ENCODE measurements at places on chromosomes 11 and 22.

DNA sequence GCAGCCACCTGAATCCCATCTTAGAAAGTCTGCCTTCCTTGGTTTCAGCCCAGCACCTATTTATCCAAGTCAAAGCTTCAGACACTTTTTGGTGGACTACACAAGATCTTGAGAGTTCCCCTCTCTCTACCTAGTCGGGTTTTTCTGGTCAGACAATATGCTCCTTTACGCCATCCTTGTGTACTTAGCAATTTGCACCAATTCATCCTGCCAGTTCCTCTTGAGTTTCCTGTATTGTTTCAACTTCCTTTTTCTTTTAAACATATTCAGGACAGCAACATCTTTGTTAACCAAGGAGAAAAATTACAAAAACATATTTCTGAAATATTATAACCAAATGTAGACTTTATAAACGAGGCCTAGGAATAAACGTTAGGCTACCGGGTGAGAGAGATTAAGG lies 368.2 kb upstream of the CADM1 start:
- DNase-seq = no peak

DNA sequence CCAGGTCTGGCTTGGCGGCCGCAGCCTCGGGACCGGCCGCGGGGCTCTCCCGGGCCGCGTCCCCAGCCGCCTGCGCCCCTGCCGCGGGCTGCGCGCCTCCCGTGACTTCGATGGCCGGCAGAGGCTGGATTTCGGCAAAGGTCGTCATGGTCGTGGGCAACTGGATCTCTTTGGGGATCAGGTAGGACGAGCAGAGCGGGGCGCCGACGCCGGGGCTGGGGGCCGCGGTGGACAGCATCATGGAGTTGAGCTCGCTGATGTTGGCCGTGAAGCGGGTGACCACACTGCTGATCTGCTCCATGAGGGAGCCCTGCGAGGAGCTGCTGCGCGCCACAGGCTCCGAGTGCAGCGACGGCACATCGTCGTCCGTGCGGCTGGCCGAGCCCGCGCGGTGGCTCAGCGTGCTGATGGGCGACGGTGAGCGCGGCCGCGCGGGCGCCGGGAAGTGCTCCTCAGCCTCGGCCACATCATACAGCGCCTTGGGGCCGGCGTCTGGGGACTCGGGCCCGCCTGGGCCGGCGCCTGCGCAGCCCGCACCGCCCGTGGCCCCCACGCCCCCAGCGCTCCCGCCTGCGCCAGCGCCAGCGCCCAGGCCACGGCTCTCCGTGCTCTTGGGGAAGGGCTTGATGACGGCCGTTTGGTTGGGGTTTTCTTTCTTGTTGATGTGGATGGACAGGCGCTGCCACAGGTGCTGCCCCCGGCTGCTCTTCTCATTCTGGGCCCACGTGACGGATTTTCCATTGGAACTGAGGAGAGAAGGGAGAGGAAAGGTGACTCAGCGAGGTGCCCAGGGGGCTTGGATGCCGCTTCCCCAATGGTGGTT lies 171.4 kb upstream of the CTSC start:
- no peak for DNase-seq

DNA sequence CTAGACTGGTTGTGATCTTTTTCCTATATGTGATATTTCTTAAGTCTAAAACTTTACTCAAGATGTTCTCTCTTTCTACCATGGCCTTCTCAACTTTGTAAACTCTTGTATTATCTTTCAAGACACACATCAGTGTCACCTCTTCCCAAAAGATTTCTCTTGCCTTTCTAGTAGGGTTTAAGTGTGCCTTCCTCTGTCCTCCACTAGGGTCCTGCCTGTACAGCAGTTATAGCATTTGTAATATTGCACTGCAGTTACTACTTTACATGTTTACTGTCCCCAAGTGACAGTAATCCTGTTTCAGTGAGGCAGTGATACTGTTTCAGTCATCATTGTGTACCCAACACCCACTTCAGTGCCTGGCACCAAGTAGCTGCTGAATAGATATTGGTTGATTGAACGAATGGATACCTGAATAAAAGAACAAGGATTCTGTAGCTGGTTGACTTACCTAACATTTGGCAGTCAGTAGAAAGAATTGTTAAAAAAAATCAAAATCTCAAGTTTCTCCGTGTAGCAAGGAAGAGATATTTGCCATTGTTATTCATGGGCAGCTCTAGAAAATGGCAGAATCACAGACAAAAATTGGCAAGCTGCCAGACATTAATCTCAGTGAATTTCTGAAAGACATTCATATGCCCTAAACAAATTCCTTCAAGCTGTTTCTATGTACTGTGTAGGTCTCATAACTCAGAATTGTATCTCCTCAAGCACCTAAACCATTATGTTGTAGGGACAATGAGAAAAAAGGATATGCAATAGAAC lies 79.4 kb downstream of the RBMXL2 start:
- no peak for DNase-seq

- DNase-seq = peak; percentile 68
Measured at GRCh38 chr11:10307400-10308200, 2.7 kb downstream of the ADM start.

- no peak for DNase-seq
Measured at GRCh38 chr11:75812542-75813040, 2.4 kb upstream of the UVRAG start.

DNA sequence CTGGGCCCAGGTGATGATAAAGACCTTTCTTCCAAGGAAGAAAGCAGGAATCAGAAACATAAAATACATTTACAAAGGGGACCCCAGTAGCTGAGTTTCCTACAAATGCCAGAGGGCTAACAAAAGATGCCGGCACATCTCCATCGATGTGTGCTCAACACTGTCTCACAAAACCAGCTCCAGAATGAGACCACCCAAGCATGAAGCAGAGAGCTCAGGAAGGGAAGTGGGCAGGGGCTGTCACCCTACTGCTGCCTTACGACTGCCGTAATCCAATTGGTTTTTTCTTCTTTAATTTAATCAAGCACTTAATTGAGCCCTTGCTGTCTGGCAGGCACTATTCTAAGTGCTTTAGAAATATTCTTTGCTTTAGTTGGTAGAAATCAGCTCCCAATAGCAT lies 26.1 kb downstream of the SMCO4 start:
- no peak for DNase-seq

- no peak for DNase-seq
Measured at GRCh38 chr11:27253224-27253623, 109.8 kb downstream of the CCDC34 start.

- DNase-seq = no peak
Measured at GRCh38 chr22:38947321-38948140, 9.9 kb upstream of the APOBEC3A start.

- no peak for DNase-seq
Measured at GRCh38 chr11:2211113-2211971, 39.7 kb upstream of the TH start.

DNA sequence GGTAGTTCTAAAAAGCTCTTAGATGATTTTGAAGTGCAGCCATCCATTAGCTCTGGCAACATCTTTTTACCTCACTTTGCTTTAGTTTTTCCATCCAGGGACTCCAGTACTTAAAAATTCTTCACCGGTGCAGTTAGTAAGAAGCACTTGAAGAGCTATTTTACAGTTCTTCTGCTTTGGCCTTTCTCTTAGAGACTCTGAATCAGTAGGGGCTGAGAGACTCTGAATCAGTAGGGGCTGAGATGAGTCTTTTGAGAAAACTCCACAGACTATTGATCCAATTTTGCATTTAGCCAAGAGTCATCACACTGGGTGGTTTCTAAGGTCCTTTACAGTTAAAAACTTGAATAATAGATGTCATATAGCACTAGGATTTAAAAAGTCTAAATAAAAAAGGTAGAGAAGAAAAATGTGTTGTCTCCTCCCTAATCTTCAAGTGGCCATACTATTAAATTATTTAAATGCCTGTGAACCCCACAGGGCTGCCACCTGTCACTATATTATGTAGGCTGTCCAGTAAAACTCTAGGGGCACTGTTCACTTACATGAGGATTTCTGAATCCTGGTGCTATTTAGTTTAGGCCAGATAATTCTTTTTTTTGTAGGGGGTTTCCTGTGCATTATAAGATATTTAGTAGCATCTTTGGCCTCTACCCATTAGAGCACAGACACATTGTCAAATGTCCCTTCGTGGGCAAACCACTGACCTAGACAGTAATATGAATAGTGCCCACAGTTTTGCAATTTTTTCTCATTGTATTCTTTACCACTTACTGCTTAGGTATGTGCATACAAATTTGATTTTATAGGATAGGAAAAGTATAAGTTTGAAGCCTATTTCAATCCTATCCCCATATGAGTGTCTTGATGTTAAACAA lies 26.3 kb upstream of the HIKESHI start:
- DNase-seq = no peak

DNA sequence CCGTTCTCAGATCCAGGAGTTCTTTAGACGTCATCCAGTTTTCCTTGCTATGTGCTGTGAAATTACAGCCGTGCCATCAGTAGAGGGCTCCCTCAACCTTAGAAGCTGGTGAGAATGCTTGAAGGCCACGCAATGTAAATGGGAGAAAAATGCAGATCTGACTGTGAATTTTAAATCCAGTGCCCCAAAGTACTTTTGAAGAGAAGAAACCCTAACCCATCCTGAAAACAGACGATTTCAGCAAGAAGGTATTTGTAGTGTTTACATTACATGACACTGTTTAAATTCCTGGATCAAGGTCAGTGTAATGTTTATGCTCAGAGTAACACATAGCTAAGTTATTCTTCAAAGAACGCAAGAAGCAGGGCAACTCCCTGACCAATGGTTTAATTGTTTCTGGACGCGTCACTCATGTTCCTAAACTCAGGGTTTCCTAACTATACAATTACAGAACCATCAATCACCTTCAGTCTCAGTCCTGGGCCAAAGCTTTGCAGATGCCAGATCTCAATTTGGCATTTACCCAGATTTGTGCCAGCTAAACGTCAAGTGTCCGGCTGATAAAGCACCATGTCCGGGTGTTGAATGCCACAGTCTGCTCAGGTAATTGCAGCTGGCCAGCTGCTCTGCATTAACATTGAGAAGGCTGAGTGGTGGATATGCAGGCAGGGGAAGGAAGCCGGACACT lies 38.2 kb downstream of the ADAMTS8 start:
- DNase-seq = no peak

GRCh38 chr22:24848559-24849168 lies 42.7 kb downstream of the SGSM1 start:
- DNase-seq = no peak

DNA sequence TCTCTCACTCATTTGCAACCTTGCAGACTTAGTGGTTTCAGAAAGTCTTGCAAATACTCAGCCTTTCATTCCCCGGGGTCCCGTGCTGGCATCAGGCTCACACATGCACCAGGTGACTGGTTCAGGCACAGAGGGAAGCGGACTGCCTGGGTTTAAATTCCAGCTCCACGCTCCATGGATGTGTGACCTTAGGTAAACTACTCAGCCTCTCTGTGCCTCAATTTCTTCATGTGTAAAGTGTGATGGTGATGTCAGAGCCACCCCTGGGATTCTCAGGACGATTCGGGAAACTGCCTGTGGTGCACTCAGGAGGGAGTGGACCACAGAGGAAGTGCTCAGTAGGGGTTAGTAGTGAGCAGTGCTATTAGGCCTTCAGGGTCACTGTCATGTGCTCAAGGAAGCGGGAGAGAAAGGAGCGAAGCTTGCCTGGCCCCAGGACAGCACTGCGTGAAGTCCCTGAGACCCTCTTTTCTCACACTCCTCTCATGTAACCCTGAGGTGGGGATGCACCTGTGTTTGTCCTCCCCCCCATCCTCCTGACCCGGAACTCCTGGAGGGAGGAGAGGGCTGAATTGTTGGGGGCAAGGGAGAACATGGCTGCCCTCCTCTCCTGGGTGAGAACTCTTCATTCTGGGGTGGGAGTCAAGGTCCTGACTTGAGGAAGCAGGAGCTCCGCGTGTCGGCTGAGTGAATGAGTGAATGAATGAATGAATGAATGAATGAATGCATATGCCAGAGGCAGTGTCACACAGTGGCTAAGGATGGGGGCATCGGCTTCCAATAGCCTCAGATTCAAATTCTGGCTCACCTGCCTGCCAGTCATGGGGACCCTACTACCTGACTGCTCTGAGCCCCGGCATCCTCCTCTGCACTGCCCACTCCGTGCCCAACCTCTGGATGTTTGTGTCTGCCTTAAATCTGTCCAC lies 14.4 kb upstream of the UPK3A start:
- no peak for DNase-seq

GRCh38 chr11:94768602-94769541 lies 716 bp downstream of the AMOTL1 start:
- no peak for DNase-seq

DNA sequence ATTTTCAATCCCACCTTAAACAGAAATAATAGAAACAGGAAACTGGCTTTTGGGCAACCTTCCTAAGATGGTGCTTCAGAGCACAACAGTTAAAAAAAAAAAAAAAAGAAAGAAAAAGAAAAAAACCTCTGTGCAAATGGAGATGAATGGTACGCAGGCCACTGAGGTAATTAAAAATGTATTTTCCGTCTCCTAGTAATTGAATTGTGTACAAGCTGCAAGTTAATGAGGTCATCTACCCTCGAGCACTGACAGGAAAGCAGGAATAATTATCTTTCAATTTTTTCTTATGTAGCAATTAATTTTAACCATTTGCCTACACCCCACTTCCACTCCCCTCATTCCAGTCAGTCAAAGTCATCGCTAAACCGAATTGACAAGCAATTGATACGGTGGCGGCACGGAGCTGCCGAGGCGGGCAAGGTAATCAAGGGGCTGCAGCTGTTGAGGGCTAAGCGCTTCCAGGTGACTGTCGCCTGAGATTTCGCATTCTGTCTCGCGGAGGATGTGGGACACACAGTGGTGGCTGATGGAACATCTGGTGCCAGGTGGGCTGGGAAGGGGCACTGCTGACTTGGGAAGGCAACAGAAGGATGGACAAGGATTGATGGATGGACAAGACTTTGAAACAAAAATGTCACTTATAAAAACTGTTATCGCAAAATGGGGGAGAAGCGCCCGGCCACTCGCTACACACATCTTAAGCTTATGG lies 109.4 kb downstream of the RCN1 start:
- DNase-seq = no peak

DNA sequence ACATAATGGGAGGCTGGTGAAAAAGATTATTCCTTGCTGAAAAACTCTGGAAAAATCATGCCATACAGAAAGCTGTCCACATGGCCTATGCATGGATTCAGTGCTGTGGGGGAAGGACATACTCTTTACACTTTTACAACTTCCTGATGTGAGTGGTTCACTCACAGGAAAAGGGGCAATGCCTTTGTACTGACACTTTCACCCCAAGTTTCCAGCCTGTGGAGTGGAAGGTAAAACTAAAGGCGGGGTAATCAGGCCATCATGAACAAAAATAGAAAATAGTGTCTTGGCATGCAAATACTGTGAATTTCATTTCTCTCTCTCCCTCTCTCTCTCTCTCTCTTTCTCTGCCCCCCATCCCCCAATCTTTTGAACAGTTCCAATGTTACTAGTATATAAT lies 281.8 kb downstream of the ETS1 start:
- DNase-seq = no peak

DNA sequence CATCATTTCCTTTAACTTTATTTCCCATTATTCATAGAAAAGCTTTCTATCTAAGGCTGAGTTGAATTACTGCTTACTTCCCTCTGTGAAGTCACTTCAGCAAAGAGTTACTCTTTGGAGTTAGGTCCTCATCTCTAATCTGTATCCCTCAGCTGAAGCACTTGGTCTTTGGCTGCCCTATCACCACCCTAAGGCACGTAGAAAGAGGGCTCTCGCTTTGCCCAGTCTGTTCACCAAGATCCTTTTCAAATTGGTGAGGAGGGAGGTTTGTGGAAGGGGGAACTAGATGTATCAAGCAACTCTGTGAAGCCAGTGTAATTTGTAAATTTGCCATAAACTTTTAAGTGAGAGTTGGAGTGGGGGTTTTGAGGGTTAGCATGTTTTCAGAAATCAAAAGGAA lies 43.4 kb downstream of the PAX6 start:
- DNase-seq = no peak

GRCh38 chr11:128701086-128701485 lies 7.2 kb downstream of the FLI1 start:
- DNase-seq = no peak

All from hematopoietic multipotent progenitor cell treated with erythropoietin and hydrocortisone succinate and interleukin-3 and kit ligand, for 8 days (in vitro differentiated cells).